ENCODE measurements at places on chromosomes 5 and 9.

DNA sequence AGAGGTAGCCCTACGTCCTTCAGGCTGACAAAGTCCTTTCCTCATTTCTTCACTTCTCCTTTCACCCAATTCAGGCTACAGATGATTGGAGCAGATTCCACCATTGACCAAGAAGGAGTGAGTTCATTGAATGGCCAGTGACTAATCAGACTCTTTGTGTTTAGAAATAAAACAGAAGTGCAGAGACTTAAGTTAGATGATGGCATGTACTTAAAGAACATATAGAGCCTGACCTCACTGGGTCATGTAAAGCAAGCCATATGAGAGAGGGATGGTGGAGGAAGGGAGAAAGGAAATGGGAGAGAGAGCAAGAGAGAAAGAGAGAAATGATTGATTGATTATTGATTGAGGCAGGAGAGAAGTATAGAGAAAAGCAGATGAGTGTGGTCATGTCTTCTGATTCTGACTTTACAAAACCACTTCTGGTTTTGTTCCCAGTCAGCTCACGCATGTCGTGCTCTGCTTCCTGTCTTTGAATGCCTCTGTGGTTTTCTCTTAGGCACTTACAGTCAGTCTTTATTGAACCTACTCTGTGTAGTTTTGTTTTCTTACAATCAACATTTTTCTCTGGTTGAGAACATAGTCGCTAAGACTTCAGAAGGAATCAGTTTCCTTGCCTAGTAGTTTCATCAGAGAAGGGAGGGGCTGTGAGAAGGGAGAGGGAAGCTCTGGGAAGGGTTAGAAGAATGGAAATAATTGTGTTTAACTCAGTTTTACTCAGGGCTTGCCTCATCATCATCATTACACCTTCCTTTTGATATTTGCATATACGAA is 149.2 kb upstream of the KLF9 start:
- DNase-seq = no peak

GRCh38 chr9:88387552-88388202 is 567 bp upstream of the SPIN1 start:
- no peak for DNase-seq

- no peak for DNase-seq
Observed at GRCh38 chr9:4811824-4812223, 19.1 kb downstream of the RCL1 start.

DNA sequence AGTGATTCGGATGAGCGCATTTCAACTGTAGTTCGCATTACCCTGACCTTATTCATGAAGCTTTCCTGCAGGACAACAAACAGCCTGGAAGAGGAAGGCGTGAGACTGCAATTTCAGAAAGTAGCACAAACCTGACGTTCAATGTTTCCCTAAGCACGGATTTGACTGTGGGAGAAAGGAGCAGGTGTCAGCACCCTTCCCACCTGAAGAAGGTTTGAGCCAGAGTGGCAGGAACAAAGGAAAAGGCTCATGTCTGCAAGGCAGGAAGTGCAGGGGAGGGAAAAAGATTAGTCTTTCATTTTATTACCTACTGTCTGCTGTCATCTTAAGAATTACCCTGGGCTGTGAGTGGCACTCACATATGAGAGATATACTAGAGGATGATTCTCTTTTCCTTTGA is 114.0 kb downstream of the MED10 start:
- DNase-seq = no peak

GRCh38 chr5:178396796-178397720 is 164.5 kb upstream of the PHYKPL start:
- DNase-seq = no peak

All from ecto neural progenitor cell (in vitro differentiated cells).